NCI-H1417 (cell line): ENCODE measurements at places on chromosomes 13 and 19.

DNA sequence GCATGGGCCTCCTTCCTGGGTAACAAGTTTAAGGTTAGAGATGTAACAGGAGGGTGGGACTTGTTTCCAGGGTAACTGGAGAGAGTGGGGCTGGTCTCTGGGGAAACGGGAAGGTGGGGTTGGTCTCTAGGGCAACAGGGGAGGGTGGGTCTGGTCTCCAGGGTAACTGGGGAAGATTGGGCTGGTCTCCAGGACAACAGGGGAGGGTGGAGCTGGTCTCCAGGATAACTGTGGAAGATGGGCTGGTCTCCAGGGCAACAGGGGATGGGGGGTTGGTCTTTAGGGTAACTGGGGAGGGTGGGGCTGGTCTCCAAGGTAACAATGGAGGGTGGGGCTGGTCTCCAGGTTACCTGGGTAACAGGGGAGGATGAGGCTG lies 36.5 kb downstream of the SPTBN4 start:
- DNase-seq, result peak; percentile 63

GRCh38 chr19:35556846-35557538 lies 6.5 kb downstream of the ATP4A start:
- DNase-seq, result no peak

DNA sequence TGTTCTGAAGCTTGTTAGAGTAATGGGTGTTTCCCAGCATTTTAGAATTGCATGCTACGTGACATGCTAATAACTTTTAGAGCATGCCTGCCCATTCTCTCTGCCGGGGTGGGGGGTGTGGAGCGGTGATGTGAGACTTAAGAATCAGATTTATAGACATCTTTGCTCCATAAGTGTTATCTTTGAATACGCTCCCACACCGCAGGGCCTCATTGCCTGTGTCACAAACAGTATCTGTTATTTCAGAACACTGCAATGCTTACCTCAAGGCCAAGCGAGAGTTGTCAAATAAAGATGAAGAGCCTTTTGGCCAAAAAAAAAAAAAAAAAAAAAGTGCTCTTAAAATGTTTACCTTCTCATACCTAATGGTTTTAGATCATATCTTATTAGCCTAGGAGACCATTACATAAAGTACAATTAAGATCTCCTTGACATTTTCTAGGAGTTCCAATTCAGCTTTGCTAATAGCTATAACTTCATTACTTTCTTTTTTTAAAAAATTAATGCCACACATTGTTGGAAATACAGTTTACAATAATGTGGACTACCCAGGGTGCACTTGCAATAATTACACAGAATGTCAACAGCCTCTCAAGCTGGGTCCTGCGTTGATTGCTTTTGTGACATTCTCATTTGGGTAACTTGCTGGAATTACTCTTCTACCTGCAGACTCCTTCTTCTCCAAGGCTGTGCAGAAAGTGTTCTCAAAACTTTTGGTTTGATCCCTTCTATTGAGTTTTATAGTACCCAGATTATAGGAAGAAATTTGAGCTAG lies 525.3 kb downstream of the KLF12 start:
- peak; percentile 98 for DNase-seq

DNA sequence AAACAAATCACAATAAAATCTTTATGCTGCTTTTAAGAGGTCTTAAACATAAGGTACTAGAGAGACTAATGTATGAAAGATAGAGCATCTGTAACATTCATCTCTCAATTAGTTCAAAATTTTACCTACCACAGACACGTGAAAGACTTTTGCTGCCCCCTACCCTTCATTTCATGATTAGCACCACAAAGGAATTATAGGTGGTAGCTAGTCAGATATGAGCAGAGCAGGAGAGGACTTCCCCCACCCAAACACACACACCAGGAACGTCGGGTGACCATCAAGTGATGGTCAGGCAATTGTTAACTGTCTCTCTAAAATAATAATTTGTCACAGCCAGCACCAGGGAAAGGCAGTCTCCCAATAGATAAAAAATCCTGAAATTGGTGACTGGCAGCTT lies 1531.7 kb upstream of the SPRY2 start:
- DNase-seq, result peak; percentile 35
